Right hindlimb (tissue), 1 donor: ENCODE measurements at places on chromosomes 16 and 17.

- DNase-seq = no peak
Observed at GRCh38 chr17:76781056-76781982, 43.4 kb downstream of the MFSD11 start.

- DNase-seq = no peak
Observed at GRCh38 chr16:85279825-85280545, 167.7 kb upstream of the CIBAR2 start.

- no peak for DNase-seq
Observed at GRCh38 chr17:8946476-8946875, 19.0 kb downstream of the PIK3R5 start.

DNA sequence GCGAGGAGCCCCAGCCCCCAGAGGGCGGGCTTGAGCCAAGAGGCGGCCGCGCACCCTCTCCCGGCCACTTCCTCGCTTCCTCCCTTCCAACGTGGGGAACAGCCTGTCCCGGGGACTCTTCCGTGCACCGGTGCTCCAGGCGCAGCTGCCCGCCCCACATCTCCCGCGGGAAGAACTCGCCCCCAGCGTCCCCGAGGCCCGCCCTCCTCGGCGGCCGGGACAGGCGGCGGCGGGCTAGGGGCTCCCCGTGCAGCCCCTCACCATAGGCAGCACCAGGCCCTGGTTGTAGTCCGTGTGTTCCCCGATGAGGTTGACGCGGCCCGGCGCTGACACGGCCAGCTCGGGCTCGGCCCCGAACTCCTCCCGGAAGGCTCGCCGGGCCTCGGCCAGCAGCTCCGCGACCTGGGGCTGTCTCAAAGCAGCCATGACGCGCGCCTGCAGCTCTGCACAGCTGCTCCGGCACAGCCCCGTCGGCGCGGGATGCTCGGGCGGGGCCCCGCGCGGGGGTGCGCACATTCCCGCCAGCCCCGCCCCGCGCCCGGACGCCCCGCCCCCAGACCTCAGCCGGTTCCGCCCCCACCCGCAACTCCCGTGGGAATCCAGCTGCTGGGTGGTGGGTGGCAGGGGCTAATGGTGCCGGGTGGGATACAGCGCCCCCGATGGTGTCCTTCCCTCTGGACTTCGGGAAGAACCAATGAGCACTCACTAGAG lies at the start of gene GALK1:
Gene GALK1, minus strand, starts transcription at position 482 of the 711 bp plus-strand sequence. Its CDS starts 56 bp downstream, at position 426.
- peak; percentile 86 for DNase-seq

- DNase-seq = no peak
Observed at GRCh38 chr16:67504031-67505021, 21.0 kb upstream of the AGRP start.

GRCh38 chr17:7922845-7923628 lies 6.6 kb downstream of the KCNAB3 start:
- DNase-seq = peak; percentile 93

GRCh38 chr17:72614476-72614870 lies 478.0 kb downstream of the SLC39A11 start:
- no peak for DNase-seq

DNA sequence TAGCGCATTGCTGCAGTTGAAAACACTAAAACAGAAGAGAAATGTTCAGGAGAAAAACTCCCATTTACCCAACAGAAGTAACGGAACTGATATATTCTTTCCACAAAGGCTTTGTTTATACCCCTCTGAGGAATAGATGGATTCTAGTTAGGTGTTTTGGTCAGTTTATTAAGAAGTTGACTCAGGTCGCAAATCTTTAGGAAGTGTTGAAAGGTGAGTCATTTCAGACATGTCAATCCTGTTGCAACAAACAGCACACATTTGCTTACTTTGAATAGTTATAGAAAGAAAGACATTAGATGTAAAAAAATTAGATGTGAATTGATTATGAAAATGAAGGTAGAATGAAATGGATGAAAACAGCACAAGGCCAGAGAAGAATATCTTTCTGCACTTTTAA lies 941.0 kb downstream of the KCNJ2 start:
- no peak for DNase-seq

DNA sequence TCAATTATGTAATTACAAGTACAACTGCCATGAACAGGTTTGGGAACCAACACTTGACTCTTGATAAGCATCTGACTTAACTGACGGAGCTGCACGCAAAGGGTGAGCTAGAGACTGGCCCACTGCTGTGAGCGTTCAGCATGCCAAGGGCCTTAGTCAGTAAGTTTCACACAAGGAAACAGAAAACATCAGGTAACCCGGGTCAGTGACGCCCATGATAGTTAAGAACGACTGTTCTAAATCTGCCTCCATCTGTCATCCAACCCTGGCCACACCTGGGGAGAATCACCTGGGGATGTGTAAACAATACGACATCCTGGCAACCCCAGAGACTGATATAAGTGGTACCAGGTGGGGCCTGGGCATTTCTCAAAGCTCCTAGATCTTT lies 12.3 kb downstream of the SMIM5 start:
- DNase-seq = no peak

- DNase-seq = no peak
Observed at GRCh38 chr16:28140788-28141618, 70.8 kb downstream of the XPO6 start.

DNA sequence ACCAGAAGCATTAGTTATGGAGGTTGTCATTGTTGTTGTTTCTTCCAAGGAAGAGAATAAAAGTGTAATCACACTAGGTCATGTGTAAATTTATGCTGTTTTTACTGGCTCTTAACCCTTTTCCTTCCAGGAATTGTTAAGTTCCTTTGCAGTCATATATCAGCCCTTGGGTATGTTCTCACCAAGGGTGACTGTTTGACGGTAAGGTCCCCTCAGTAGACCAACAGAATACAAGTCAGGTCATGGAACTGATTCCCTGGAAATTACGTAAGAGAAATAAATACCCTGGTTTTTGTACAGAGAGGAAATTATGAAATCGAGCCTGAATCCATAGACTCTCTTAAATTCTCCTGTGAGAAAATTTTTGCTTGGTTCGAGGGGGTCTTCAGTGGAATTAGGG lies 11.2 kb upstream of the KCNJ2 start:
- no peak for DNase-seq

DNA sequence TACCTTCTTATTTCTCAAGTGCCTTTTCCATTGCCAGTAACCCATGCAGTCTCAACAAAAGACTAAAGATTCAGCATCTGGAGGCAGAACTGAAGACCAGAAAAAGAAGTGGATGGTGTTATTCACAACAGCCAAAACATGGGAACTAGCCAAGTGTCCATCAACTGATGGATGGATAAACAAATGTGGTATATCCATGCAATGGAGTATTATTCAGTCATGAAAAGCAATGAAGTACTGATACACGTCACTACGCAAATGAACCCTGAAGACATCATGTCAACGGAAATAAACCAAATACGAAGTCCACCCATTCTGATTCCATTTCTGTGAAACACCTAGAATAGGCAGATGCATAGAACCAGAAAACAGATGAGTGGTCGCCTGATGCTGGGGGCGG lies 25.6 kb downstream of the GAS7 start:
- no peak for DNase-seq

GRCh38 chr16:79154086-79154485 lies 446.5 kb downstream of the MAF start:
- DNase-seq = no peak

- no peak for DNase-seq
Observed at GRCh38 chr17:45312477-45313420, 4.1 kb downstream of the MAP3K14 start.

DNA sequence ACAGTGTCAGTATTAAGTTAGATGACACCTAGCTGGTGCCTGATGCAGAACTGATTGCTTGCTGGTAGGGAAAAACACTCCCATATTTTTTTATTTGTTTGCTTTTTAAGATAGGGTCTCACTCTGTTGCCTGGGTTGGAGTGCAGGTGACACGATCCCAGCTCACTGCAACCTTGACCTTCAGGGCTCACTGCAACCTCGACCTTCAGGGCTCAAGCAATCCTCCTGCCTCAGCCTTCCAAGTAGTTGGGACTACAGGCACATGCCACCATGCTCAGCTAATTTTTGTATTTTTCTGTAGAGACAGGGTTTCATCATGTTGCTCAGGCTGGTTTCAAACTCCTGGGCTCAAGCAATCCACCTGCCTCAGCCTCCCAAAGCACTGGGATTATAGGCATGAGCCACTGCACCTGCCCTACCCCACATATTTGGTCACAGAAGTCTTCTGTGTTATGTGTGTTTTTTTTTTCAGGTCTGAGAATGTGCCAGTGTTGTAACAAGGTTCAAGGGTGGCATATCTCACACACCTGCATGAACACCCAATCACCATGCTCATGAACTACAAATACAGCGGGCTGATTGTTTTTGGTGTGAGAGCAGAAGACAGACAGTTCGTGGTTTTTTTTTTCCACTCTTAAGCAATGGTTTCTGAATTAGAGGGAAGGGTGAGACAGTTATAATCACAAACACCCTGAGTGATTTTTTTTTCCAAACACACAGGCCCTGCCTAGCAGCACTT lies 22.8 kb downstream of the SPAG9 start:
- DNase-seq = no peak

DNA sequence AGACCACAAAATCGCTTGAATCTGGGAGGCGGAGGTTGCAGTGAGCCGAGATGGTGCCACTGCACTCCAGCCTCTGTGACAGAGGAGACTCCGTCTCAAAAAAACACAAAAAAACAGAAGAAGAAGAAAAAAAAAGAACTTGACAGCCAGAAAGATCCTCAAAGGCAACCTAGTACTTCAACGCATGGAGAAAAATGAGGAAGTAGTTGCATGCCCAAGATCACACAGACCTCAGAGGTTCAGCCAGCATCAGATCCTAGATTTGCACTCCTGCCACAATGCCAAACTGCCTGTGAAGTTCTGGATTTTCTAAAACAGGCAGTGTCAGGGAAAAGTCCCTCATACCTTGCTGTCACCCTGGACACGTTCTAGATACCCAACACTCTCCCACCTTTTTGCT lies 1.5 kb downstream of the ATPAF2 start:
- DNase-seq = no peak

DNA sequence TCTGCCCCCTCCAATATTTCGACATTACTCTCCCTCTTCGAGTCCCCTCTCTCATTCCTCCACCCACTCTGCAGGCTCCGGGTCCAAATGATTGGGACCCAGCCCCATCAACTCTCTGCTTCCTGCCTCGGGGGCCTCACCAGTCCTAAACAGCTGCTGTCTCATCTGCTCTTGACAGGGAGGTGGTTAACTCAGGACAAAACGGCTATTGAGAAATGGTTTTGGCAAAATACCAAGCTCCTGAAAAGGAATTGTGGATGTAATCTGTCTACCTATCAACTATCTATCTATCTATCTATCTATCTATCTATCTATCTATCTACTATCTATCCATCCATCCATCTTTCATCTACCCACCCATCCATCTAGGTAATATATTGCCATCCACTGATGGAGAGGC lies 2.2 kb downstream of the CD300H start:
- DNase-seq = no peak

DNA sequence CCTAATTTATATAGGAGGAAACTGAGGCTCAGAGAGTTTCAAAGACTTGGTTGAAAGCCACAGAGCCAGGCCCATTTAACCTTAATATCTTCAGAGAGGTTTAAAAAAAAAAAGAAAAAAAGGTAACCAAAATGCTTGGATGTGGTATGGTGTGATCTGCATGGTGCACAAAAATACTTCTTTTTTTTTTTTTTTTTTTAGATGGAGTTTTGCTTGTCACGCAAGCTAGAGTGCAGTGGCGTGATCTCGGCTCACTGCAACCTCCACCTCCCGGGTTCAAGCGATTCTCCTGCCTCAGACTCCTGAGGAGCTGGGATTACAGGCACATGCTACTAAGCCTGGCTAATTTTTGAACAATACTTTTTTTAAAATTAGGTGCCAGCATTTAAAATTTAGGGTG lies 101.8 kb downstream of the XYLT1 start:
- DNase-seq = no peak
